ENCODE measurements at places on chromosomes 4 and X. TPM values are rescaled to one million over a fixed set of nuclear protein-coding genes. Genes with fewer than 3 reads are reported as not detected.
A peak's percentile ranks its signal among the peaks of the same experiment; 100 is the strongest.

FAM9C gene
- polyA plus RNA-seq, result 0.49 TPM

HTN3 gene
- not detected for polyA plus RNA-seq

HTN1 gene
- not detected for polyA plus RNA-seq

CLNK gene
- 0.56 TPM for polyA plus RNA-seq

ARSD gene
- polyA plus RNA-seq, result 51.4 TPM

- no peak for DNase-seq
Observed at GRCh38 chr4:70997546-70997945, 4.1 kb downstream of the DCK start.

DNA sequence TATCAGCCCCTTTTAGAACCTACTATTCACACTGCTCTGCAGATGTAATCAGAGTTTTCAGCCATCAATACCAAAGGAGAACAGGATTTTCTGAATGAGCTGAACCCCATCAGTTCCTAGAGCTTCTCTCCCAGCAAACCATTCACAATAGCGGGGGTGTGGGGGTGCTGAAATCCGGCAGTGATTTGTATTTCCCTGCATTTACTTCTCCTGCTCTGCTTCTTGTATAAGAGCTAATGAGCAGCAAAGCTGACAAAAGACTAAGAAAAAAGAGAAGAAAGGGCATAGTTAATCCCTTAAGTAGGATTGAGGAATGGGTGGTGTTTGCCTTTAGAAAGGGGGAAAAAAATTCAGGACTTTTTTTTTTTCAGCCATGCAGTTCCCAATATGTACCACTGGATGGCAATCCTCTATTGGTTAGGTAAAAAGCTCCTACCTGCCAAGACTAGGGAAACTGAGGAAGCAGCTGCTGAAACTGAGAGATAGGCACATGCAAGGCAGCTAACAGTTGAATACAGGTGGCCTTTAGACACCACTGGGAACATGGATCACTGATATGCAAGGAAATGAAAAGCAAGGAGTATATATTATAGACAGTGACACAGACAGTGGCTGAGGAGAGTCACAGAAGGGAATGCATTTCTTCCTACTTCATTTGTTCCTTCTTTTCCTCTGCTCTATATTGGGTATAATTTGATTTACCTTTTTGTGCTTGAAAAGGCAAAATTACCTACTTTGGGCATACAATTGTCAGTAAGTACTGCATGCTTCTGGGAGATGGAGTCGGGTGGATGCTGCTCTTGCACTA lies 217.9 kb downstream of the HS6ST2 start:
- DNase-seq, result no peak

DNA sequence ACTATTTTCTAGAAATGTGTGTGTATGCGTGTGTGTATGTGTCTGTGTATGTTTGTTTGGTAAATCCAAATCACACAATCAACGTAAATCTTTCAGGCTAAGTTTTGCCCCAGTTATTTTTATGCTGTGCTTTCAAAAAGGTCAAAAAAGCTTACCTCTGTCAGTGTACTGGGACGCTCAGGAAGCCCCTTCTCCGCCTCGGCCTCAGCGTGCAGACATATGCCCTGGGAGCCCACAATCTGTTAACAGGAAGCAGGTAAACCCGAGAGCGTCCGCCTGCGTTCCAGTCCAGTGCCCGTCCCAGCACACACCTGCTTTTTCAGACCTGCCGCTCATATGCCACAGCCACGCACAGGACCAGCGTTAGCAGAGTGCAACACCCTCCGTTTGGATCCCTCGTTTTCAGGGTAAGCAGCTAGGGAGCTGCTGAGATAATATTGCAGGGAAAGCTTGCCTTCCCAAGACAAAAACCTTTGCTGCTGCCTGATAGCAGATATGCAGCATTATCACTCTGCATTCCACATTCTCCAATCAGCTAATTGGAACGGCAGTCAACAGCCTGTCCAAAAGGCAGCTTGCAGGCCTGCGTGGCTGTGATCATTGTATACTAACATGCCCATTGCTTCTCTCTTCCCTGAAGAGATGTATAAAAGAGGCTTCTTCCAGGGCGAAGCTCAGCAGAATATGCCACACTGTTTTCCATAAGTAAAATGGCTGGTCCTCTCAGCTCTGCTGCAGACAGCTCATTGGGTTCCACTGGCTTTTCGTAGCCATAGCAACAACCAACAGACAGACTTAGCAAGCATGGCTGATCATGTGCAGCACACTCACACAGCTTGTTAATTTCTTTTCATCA lies at the start of gene SORBS2:
TSS of gene SORBS2 (minus strand) at position 686 of the 856 bp plus-strand sequence. CDS start 121,623 bp downstream, outside the sequence.
- DNase-seq, result peak; percentile 65

GRCh38 chr4:180617196-180617595 lies 1626.0 kb upstream of the TENM3 start:
- DNase-seq, result no peak

DNA sequence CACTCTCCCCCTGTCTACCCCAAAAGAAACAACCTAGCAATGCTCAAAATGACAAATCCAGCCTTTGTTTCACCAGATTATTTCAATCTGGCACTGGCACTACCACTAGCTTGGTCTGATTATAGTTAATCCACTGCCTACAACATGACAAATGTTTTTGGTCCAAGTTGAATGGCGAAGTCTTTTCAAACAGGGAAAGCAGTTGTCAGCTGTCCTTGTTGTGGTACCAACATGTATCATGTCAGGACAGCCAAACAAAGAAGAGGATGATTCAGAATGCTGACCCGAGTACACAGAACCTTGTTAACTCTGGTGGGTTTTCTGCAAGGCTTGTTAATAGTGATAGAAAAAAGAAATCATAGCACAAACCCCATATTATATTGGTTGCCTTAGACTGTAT lies 160.8 kb upstream of the ANK2 start:
- no peak for DNase-seq

DNA sequence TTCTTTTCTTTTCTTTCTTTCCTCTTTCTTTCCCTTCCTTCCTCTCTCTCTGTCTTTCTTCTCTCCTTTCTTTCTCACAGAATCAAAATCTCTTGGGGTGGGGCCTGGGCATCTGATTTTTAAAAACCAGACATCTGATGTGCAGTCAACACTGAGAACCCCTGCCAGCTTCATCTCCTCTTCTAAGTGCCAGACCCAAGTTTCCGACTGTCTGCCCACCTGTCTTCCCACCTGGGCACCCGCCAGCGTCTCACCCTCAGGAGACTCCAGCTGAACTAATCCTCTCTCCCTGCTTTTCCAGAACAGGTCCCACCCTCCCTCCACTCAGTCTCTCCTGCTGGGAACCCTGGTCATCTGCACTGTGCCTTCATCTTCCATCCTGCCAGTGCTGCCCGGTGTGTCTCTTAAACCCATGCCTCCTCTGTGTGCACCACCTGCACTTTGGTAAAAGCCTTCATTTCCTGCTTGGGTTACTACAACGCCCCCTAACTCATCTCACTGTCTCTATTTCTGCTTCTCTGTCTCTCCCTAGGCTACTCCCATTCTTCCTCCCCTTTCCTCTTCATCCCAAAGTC lies 2.8 kb downstream of the SOD3 start:
- DNase-seq, result no peak

- no peak for DNase-seq
Observed at GRCh38 chrX:41558531-41558930, 111.4 kb downstream of the NYX start.

GRCh38 chr4:138643827-138644226 lies 371.8 kb upstream of the NOCT start:
- DNase-seq, result no peak

- DNase-seq, result no peak
Observed at GRCh38 chr4:3043282-3044020, 30.9 kb downstream of the HTT-AS start.

GRCh38 chrX:45765767-45766166 lies 565.1 kb upstream of the DIPK2B start:
- DNase-seq, result no peak

DNA sequence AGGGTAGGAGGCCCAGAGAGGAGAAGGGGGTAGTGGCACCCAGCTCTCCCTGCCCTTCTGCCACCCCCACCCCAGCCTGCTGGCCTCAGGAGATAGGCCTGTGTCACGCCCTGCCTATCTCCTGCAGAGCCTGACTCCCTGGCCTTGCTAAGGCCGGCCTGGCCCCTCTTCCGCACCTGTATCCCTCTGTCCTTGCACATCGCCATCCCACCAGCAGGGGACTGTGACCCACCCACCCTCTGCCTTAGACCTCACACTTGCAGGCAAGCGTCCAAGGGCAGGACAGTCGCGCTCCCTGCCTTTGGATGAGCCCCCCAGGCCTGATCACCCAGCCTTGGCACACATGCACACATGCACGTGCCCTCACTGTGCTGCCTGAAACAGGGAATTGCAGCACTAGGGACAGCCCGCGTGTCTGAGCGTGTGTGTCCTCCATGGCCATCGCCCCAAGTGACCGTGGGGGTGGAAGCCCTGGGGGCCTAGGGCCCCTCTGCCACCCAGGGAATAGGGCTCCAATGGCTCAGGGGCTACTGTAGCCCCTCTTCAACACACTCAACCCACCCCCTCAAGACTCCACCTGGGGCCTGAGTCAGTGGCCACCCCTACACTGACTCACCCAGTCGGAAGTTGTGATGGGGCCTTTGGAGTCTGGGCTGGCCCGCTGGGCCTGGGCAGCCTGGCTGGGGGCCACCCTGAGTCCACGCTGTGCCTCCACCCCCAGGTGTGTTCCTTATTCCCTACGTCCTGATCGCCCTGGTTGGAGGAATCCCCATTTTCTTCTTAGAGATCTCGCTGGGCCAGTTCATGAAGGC lies 2.1 kb downstream of the SLC6A8 start:
- DNase-seq, result no peak

DNA sequence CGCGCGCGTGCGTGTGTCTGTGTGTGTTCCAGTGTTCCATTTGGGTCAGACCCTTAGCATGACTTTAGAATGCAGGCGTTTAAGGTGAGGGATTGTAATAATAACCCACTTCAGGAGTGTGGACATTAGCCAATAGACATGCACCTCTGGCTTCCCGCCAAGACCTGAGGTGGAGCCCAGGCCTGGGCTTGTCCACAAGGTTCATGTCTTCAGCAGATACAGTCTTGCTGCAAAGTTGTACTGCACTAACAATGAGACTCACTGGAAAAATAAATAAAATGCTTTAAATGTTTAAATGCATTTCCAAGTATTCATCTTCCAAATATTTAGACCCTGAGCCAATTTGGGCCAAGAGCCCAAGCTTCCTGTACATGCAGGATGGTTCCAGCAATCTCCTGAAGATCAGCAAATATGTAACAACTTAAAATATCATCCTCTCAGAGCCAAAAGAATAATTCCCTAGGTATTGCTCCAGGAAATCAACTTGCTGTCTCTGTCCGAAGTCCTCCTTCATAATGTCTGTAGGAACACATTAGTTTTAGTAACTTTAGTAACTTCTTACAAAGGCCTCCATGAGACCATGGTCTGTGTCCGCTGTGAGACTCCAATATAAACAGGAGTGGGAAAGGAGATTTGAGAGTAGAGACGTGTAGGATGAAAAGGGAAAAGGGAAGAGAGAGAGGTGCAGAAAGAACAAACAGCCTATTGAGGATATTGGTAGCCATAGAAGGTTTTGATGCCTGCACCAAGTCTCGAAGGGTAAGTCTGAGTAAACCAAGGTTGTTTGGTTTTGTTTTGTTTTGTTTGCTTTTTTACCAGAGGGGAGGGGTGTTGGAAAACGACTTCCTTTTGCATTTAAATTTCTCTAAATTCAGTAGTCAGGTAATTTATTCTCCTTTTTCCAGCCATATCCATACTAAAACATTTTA lies 98.5 kb upstream of the KLF3 start:
- DNase-seq, result no peak

- no peak for DNase-seq
Observed at GRCh38 chr4:171817026-171817425, 3.8 kb downstream of the GALNTL6 start.

GRCh38 chr4:86938771-86939520 lies 4.1 kb downstream of the AFF1 start:
- no peak for DNase-seq
